ENCODE measurements at places on chromosomes 7 and 10. TPM values are rescaled to one million over a fixed set of nuclear protein-coding genes. Genes with fewer than 3 reads are reported as not detected.

CALML3 gene
- not detected for total RNA-seq

PIK3AP1 gene
- total RNA-seq, result 114 TPM

FKBP9 gene
- total RNA-seq, result 160 TPM

ZNF853 gene
- total RNA-seq, result 10.1 TPM

GRCh38 chr7:18201350-18201749, 173.7 kb upstream of the PRPS1L1 start:
- H3K4me1 ChIP-seq, result peaks cover 31% of the 10 kb centered on the region
- H3K4me3 ChIP-seq, result no peak overlapping the region
- no peaks in the 10 kb centered on the region for H3K36me3 ChIP-seq
- DNase-seq, result peak; percentile 15
- no peak overlapping the region for H3K27ac ChIP-seq

GRCh38 chr7:130095812-130096211, 25.5 kb downstream of the KLHDC10 start:
- DNase-seq, result no peak
- H3K36me3 ChIP-seq, result no peaks in the 10 kb centered on the region
- no peaks in the 10 kb centered on the region for H3K27me3 ChIP-seq

- no peak overlapping the region for H3K27ac ChIP-seq
- H3K27me3 ChIP-seq, result peaks cover 19% of the 10 kb centered on the region
- DNase-seq, result no peak
- H3K4me1 ChIP-seq, result no peaks in the 10 kb centered on the region
Observed at GRCh38 chr10:94076325-94076841, 82.7 kb downstream of the PLCE1 start.

DNA sequence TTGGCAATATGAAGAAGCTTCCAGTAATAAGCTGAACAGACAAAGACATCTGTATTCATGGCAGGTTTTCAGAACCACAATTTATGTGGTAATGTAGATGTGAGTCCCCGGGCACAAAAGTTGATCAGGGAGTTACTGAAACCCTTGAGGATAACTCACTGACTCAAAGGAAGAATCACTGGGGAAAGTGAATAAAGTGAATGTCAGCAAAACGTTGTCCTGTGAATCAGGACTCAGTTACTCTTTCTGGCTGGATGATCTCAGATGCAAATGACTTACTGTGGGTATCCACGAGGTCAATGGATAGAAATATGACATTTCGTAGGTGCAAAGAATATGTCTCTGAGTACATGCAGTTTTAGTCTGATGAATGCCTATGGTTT, 172.8 kb upstream of the CTBP2 start:
- no peak overlapping the region for H3K4me3 ChIP-seq
- no peak overlapping the region for H3K27ac ChIP-seq
- H3K36me3 ChIP-seq, result no peaks in the 10 kb centered on the region

GRCh38 chr7:108463613-108464012, 7.4 kb upstream of the NRCAM start:
- no peaks in the 10 kb centered on the region for H3K4me1 ChIP-seq
- DNase-seq, result no peak
- H3K4me3 ChIP-seq, result no peak overlapping the region
- no peaks in the 10 kb centered on the region for H3K36me3 ChIP-seq

DNA sequence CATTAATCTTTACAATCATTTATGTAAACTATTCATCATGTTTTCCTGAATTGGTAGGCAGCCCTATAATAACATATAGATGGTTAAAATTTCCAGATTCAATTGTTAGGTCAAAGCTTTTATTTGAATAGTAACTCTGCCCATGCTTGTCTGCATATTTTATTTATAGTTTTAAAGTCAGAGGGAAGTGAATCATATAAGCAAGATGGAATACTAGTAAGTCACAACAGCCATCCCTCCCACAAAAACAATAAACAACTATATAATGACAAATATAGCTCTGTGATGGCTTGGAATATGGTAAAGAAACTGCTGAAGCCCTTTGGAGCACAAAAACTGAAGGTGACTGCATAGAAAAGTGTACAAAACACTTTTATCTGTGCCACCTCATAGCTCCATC, 156.3 kb upstream of the TMEM106B start:
- no peaks in the 10 kb centered on the region for H3K4me1 ChIP-seq
- H3K27me3 ChIP-seq, result no peaks in the 10 kb centered on the region
- no peak for DNase-seq
- H3K4me3 ChIP-seq, result no peak overlapping the region
- no peaks in the 10 kb centered on the region for H3K36me3 ChIP-seq

GRCh38 chr10:132826524-132827422, 40.8 kb upstream of the NKX6-2 start:
- no peak for DNase-seq
- H3K27ac ChIP-seq, result no peak overlapping the region
- H3K4me3 ChIP-seq, result no peak overlapping the region
- no peaks in the 10 kb centered on the region for H3K4me1 ChIP-seq
- H3K27me3 ChIP-seq, result peaks cover 41% of the 10 kb centered on the region

GRCh38 chr10:92432596-92432995, 141.3 kb downstream of the IDE start:
- no peak overlapping the region for H3K27ac ChIP-seq
- no peak overlapping the region for H3K4me3 ChIP-seq
- no peaks in the 10 kb centered on the region for H3K36me3 ChIP-seq
- no peaks in the 10 kb centered on the region for H3K4me1 ChIP-seq

DNA sequence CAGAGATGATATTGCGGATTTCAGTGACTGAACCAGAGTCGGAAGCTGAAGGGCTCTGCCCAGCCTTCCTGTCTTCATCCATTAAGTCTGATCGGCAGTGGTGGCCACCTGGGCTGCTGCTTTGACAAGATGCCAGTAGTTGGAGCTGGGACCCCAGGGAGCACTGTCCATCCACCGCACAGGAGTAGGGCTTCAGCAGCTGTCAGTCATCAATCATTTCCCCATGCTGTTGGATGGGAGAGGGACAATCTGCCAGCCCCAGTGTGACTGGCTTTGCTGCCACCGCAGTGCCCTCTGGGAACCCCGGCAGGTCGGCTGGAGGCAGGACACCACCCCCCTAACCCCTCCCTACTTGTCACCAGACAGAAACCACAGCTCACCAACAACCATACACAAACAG, 23.0 kb upstream of the GPR146 start:
- H3K36me3 ChIP-seq, result peaks cover 72% of the 10 kb centered on the region
- H3K4me1 ChIP-seq, result peaks cover 4% of the 10 kb centered on the region
- H3K27me3 ChIP-seq, result no peaks in the 10 kb centered on the region
- no peak for DNase-seq
- H3K4me3 ChIP-seq, result no peak overlapping the region

DNA sequence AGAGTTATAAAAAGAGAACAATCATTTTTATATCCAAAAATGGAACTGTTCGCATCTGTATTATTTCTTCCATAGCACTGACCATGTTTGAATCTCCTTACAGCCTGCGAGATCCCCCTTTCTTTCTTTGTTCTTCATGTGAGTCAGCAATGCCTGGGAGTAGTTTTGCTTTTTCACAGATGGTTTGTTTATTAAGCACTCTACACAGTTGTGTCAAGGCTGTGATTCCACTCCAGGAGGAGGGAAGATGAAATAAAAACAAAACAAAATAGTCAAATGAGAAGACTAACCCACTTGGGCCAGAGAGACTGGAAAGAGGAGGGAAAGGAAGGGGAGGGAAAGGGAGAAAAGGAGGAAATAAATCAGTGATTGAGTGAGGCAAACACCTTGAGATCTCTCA, 7.8 kb downstream of the LIPF start:
- no peaks in the 10 kb centered on the region for H3K4me1 ChIP-seq
- H3K27me3 ChIP-seq, result no peaks in the 10 kb centered on the region
- H3K27ac ChIP-seq, result no peak overlapping the region

- no peaks in the 10 kb centered on the region for H3K27me3 ChIP-seq
- H3K27ac ChIP-seq, result no peak overlapping the region
- DNase-seq, result no peak
- no peaks in the 10 kb centered on the region for H3K36me3 ChIP-seq
- no peaks in the 10 kb centered on the region for H3K4me1 ChIP-seq
Observed at GRCh38 chr10:48511066-48511874, 93.6 kb downstream of the ARHGAP22 start.
